ENCODE measurements at places on chromosomes 11 and 22. TPM values are rescaled to one million over a fixed set of nuclear protein-coding genes. Genes with fewer than 3 reads are reported as not detected.

DNA sequence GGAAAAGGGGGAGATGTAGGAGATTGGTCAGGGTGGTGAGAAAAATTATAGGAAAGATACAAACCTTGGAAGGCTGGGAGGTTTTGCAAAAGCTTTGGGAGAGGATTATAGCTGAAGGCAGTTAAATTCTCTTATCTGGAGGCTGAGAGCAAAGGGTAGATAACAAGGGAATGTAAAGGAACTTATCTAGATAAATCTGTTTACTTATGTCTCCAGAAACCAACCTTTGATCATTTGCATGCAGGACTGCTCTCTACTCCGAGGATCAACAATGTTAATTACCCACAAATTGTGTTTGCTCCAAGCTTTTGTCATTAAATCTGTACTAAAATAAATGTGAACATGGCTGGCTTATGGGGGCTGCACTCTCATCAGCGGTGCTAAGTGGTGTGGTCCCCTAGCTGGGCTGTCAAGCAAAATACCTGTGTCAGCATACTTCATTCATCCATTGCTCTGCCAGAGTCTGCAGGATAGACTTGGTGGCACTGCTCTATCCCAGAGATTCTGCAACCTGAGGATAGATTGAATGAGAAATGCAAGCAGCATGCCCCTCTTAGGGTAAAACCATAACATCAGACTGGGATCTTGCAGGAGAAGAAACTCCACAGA lies 1599.2 kb upstream of the TENM4 start:
- DNase-seq = no peak

DNA sequence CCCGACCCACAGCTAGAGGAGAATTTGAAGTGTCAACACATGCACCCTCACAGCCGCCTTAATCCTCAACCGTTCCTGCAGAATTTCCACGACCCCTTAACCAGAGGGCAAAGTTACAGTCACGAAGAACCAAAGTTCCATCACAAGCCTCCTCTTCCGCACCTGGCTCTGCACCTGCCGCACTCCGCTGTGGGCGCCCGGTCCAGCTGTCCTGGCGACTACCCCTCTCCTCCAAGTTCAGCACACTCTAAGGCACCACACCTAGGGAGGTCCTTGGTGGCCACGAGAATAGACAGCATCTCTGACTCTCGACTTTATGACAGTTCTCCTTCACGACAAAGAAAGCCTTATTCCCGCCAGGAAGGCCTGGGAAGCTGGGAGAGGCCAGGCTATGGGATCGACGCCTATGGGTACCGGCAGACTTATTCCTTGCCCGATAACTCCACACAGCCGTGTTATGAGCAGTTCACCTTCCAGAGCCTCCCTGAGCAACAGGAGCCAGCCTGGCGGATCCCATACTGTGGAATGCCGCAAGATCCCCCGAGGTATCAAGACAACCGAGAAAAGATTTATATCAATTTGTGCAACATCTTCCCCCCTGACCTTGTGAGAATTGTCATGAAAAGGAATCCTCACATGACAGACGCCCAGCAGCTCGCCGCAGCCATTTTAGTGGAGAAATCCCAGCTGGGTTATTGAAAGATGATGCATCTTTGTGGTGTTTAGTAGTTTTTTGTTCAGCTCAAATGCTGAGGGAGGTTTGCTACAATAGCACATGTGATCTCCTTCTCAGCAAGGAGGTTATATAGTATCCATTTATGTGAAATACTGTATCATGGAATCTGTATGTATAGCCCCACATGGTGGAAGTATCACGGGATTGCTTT lies 72.1 kb downstream of the ZC3H12C start:
- no peak for DNase-seq

The ACTN3 gene
- 0.57 TPM for total RNA-seq

The ST14 gene
- 71.7 TPM for total RNA-seq

- DNase-seq = no peak
Measured at GRCh38 chr22:44814266-44815098, 62.1 kb downstream of the ARHGAP8 start.

- DNase-seq = peak; percentile 57
Measured at GRCh38 chr11:2798951-2799761, 86.4 kb downstream of the CDKN1C start.

DNA sequence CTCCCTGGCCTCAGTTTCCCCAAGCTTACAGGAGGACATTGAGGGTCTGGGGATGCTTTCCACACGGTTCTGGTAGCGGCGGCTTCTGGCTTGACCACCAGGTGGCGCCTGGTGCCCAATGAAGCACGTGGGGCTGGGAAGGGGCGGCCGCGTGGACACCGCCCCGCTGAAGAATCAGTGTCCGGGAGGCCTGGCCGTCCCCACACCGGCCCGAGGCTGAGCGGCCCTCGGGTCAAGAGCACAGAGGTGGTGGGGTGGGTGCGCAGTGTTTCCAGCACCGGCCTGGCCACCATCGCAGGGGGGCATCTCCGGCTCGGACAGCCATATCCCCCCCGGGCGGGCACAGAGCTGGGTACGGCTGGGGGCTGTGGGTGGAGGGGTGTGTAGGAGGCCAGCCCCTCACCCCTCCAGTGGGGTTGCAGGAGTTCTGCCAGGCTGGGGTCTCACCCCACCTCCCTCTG lies 27.8 kb upstream of the PPARA start:
- DNase-seq = no peak
